ENCODE measurements at places on chromosomes 1 and 21.

GRCh38 chr1:225735252-225736149, 42.1 kb upstream of the SRP9 start:
- DNase-seq: peak; percentile 76

DNA sequence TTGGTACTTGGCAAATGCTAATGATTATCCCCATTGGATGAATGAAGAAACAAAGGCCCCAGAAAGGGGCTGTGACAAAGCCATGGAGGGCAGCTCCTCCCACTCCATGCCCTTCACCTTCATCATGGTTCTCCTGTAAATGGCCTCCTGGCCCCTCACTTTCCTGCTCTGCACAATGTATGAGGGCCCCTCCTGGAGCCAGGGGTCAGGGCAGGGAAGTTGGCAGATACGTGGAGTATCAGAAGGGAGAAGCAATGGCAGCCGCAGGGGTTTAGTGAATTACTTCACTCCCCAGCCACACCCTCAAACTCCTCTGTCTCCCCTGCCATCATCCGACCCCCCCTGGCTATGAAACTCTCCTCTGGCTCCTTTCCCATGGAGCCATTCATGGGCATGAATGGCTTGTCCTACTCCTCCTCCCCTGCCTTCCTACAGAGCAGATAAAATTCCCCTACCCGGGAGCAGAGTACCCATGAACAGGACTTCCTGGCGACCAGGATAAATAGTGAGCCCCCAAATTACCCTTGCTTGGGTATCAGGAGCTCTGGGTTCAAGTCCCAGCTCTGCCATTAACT, 86.3 kb downstream of the CAMK2N1 start:
- no peak for DNase-seq

- no peak for DNase-seq
These were observed 98.0 kb upstream of the DUSP10 start for GRCh38 chr1:221839782-221840395.

DNA sequence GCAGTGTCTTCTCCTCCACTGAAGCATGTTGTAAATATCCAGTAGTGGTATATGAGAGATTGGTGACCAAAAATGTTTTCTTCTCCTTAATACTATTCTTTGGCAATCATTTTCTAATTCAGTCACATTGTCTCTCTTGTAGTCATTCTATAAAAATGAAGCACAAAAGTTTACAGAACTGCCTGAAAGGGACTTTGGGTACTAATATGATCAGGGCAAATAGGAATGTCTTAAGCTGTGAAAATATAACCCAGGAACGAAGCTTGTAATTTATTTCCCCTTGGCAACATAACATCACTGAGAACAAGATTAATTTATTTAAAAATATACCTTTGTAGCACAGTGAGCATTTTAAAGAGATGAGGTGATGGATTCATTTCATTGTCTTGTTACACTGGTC, 4.9 kb downstream of the B3GALT2 start:
- DNase-seq: no peak

DNA sequence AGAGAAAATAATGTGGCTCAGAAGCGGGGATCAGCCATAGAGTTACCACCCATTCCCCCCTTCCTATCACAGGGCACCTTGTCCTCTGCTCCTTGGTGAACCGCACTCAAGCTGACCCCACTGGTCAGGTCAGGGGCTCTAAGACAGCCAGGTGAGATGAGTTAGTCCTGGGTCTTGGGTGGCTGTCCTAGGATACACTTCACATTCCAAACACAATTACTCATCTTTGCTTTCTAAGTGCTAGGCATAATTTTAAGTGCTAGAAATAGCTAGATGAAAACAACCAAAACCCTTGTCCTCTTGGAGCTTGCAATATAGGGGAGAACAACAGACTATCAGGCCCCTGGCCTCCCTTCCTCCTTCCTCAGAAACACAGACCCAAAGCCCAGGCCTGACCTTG, 7.8 kb upstream of the MUTYH start:
- no peak for DNase-seq

- no peak for DNase-seq
These were observed 124.7 kb downstream of the SYF2 start for GRCh38 chr1:25107643-25108010.
